Stimulated activated naive CD4-positive, alpha-beta T cell treated with Interleukin-2 at 50 U/mL for 16 hours (primary cell): ENCODE measurements at places on chromosomes 4 and X.

GRCh38 chr4:149029056-149029651 is 586.9 kb upstream of the NR3C2 start:
- DNase-seq, result no peak

GRCh38 chrX:153413731-153414130 is 2.5 kb downstream of the ZFP92 start:
- no peak for DNase-seq

GRCh38 chrX:112233164-112233563 is 150.6 kb upstream of the TRPC5 start:
- DNase-seq, result no peak

DNA sequence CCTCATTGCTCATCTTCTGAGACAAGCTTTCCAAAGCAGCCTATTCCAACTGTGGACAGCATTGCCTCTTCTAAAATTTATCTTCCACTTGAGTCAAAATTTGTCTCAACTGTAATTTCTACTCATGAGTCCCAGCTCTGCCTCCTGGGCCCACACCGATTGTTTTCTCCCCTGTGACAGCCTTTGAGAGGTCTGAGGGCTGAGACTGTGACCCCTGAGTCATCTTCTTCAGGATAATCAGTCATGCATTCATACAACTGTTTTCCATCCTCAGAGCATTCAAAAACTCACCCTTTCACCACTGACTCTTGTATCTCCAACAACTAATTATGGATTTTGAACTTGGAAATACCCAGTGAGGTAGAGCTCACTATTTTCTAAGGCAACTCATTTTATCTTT is 228.1 kb downstream of the EDA2R start:
- no peak for DNase-seq

DNA sequence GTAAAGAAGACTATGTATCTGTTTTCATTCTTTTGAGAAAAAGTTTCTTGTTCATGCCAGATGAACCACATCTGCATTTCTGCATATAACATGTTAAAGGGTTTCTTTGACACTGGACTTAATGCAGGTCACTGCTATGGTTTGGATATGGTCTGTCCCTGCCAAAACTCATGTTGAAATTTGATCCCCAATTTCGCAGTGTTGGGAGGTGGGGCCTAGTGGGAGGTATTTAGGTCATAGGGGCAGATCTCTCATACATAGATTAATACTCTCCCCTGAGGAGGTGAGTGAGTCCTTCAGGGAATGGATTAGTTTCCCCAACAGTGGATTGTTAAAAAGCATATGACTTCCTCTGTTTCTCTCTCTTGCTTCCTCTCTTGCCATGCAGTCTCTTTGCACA is 45.9 kb upstream of the TMEM33 start:
- no peak for DNase-seq

DNA sequence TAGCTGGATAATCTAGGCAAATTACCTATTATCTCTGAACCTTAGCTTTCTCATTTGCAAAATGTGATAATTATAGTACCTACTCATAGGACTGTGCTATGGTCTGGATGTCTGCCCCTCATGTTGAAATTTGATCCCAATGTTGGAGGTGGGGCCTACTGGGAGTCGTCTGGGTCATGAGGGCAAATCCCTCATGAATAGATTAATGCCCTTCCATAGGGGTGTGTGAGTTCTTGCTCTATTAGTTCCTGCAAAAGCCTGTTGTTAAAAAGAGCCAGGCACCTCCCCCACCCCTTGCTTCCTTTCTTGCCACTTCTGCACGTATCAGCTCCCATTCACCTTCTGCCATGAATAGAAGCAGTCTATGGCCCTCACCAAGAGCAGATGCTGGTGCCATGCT is 73.9 kb downstream of the SERTM2 start:
- no peak for DNase-seq

- DNase-seq, result no peak
Measured at GRCh38 chr4:155891058-155891457, 12.4 kb upstream of the TDO2 start.

DNA sequence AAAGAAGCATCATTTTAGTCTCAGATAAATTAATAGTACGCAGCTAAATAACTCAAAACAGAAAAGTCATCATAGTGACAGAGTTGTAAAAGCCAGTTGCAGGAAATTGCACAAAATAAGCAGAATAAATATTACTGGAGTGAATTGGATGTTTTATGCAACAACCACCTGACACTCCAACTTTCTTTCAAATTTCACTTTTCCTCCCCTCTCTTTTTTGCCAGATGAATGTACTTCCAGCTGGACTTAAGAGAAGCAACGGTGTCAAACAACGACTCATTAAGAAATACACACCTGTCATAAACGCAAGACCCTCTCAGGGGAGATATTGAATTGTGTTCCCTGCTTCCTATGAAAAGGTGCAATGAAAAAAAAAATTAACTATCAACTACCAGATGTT is 120.2 kb upstream of the HCCS start:
- no peak for DNase-seq

GRCh38 chr4:13794819-13795565 is 167.5 kb upstream of the BOD1L1 start:
- no peak for DNase-seq

- no peak for DNase-seq
Measured at GRCh38 chrX:124373348-124373747, 27.0 kb downstream of the SH2D1A start.

GRCh38 chr4:75169427-75169826 is 236.5 kb downstream of the PARM1 start:
- DNase-seq, result no peak

- no peak for DNase-seq
Measured at GRCh38 chr4:47752214-47752613, 85.7 kb downstream of the CORIN start.

DNA sequence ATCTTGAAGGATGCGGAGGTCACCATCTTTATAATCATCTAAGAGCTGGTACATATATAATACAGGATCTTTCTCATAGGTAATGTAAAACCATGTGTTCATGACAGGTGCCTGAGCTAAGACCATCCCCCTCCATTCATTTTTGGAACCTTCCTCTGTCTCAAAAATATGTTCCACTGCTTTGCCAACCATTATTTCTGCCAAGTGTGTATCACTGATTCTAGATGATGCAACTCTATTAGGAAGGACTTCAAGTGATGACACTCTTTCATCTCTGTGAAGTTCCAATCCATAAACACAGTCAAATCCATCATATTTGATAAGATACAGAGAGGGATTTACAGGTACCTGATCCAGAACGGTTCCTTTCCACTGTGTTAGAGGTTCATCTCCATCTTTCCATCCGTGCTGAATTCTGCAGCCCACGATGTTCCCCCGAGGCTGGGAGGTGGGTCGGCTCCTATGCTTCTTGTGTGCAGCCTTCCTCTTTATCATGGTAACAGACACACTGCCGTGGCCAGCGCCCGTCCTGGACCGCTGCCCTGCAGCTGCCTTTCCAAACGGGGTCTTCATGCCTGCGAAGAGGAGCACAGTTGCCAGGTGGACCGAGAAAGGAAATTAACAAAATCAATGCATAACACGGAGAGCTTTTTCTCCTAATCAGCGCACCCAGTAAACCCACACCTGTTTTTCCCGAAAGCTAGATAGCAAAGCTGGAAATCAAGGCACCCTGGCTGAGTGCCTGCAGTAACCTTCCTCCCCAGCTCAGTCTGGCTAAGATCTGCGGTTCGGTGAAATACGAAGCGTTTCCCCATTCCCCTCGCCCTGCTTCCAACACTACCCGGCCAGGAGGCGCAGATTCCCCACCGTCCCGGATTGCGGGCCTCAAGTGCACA is 718 bp downstream of the SPIN3 start:
- DNase-seq, result no peak

DNA sequence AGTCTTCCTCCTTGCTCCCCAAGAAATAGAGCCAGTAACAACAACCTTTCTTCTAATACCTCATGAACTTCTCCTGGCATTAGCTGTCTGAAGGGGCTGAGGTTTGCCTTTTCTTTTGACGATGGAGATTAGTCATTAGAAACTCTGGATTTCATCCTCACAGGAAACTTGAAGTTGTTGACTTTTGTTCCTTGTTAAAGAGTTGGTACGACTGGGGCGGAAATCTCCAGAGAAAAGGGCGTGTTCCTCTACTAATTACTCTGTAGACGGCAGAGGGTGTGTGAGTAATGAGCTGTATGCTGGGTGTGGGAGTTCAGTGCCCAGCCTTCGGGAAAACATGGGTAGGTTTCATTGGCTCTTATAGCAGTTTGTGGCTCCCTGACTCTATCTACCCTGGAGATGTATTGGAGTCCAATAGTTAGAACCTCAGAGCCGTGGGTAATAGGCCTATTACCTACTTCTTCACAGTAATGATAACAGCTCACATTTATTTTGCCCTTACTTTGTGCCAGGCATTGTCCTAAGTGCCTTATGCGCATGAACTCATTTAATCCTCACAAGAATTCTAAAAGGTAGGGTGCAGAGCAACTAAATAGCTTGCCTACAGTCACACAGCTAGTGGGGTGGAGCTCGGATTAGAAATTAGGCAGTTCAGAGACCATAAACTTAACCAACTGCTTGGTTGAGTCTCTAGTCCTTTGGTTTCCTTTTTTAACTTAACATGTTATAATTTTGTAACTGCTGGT is 23.4 kb downstream of the TMEM164 start:
- DNase-seq, result no peak

GRCh38 chrX:24426921-24427746 is 38.0 kb upstream of the PDK3 start:
- DNase-seq, result no peak

DNA sequence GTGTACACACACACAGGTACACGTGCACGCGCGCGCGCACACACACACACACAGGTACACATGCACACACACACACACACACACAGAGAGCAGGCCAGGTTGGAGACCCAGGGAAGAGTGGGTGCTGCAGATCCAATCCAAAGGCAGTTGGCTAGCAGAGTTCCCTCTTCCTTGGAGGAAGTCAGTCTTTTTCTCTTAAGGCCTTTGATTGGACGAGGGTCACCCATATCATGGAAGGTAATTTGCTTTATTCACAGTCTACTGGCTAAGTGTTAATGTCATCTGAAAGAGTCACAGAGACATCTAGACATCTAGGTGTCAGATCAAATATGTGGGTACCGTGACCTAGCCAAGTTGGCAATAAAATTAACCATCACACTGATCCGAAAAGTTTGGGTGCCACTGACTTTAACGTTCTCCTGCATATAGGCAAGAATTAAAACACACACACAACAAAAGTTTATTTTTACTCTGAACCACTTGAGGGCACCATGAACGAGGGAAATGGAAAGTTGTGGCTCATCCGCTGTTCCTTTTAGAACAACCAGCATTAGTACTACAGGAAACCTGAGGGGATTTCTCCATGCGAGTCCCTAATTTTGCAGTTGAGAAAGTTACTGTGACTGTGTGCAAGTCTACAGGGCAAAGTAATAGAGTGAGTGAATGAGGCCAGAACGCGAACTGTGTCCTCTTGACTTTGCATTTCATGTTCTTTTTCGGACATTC is 66.0 kb upstream of the STOX2 start:
- no peak for DNase-seq

GRCh38 chr4:74331252-74331651 is 23.0 kb downstream of the EPGN start:
- DNase-seq, result no peak

DNA sequence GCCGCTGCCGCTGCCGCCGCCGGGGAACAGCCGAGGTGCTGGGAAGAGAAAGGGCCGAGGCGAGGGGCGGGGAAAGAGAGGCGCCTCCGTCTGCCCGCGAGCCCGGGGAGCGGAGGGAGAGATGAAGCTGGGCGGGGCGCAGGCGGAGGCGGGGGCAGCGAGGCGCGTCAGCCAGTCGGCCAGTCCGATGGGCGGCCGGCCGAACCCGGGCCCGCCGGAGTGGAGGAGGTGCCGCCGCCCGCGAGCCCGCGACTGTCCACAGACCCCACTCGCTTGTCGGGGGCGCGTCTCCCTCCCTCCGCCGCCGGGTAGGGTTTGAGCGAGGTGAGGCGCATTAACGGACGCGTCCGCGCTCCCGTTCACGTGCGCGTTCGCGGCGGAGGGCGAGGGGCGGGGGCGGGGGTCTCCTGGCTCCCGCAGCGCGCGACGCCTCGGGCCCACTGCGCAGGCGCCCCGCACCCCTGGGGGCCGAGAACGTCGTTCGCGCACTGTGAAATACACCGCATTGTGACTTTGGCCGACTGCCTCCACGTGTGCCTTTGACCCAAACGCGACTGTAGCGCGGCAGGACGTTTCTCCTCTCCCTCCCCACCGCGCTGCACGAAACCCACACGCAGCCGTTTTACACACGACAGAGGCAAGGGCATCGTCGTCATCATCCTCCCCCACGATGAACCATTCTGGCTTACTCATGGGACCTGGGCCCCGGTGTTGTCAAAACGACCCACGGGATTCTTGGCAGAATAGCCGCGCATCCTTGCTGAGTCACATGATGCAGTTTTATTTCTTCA is at the start of gene NUDT11:
Gene NUDT11 (minus strand): TSS at position 92 of the 791 bp plus-strand sequence. CDS start 148 bp downstream, outside the sequence.
- peak; percentile 36 for DNase-seq

DNA sequence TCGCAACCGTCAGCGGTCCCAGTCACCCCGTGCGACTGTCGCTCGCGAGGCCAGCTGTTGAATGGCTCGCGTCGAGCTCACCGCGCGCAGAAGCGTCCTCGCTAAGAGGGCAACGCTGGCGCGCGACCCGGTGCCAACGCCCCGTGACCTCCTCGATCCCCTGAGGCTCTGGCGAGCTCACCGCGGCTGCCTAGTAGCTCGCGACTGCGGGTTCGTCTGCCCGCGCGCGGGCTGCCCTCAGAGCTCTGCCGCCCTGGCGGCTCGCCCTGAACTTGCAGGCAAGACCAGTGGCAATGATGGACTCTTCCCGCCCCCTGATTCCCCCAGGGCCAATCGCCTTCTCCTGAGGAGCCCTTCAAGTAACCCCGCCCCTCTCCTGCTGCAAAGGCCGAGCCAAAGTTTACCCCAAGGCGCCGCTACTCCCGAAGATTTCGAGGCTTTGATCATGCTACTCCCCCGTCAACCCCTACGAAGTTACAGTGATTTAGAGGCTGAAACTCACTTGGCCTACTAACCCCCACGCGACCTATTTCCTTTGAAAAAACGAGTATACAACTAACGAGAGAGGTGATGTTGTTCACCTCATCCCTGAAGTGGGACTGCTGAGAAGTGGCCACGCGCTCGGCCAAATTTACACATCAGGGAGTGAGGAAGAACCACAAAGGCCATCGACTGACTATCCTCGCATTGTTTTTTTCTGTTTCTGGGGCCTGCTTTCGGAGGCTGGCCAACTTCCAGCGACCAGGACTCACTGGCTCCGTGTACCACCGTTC is 37.5 kb downstream of the PGRMC1 start:
- peak; percentile 41 for DNase-seq

- no peak for DNase-seq
Measured at GRCh38 chr4:155600244-155600643, 66.4 kb upstream of the GUCY1A1 start.

GRCh38 chr4:33626221-33626620 is 2618.1 kb downstream of the ARAP2 start:
- no peak for DNase-seq

- no peak for DNase-seq
Measured at GRCh38 chr4:182884040-182884439, 33.1 kb downstream of the DCTD start.

- DNase-seq, result no peak
Measured at GRCh38 chrX:37755025-37755424, 24.8 kb upstream of the CYBB start.

DNA sequence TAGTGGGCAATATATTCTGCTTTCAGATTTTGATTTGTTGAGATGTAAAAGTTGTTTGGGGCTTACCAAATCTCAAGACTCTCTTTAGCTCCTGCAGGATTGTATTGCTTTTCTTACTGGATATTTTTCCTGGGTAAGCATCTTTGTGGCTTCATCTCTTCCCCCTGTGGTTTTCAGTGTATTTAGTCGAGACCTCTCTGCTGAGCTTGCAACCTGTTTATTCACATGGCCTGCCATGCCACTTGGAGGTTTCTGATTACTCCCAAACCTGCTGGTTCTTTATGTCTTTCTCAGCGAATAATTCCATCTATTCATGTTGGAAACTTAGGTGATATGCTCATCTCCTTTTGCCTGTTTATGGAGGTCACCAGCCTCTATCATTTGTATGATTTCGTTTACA is 10.9 kb downstream of the CCNG2 start:
- DNase-seq, result no peak
